Activated naive CD8-positive, alpha-beta T cell treated with anti-CD3 and anti-CD28 coated beads, Interleukin-2, amount 10 ng/mL, durations not matched to agents 7 days and 5 days (primary cell): ENCODE measurements at places on chromosomes 2 and 18. TPM values are rescaled to one million over a fixed set of nuclear protein-coding genes. Genes with fewer than 3 reads are reported as not detected.

DNA sequence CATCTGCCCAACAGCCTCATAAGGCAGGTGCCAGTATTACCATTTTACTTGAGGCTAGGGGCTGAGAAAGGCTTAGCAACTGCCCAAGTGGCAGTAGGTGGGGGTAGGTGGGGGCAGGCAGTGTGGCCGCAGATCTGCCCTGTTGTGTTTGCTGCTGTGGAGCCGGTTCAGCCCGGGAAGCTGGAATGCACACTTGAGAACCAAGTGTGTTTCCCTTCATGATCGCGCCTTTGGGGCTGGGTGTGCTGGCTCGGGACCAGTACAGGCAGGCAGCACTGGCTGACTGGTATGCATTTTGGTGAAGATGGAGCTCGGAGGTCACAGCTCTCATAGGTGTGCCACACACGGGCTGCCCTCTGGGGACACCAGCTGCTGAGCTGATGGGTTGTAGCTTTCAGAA is 85.1 kb downstream of the CABLES1 start:
- DNase-seq = no peak

- no peak for DNase-seq
These were observed 19.3 kb downstream of the MBOAT2 start for GRCh38 chr2:8984157-8984556.

TTC27 gene
- total RNA-seq = 14.9 TPM

FAM124B gene
- total RNA-seq = 0.34 TPM

GRCh38 chr2:14750433-14750832 is 117.9 kb downstream of the LRATD1 start:
- no peak for DNase-seq

ZC3H8 gene
- 17.1 TPM for total RNA-seq

DNA sequence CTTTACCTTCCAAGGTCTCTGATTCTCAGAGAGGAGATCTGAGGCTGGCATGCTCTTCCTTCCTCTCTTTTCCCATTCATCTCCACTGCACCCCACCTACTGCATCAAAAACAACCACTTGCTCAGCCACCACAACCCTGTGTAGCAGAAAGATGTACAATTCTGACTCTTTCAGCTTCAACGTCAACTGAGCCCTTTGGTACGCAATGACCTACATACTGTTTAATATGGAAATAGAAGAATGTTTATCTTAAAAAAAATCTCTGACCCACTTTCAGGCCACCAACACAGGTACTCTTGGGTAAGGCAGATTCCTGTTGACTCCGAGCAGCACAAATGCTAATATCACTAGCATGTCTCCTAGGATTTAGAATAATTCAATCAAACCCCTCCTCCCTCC is 76.2 kb upstream of the AFF3 start:
- no peak for DNase-seq

GRCh38 chr2:219199470-219200211 is 6.9 kb upstream of the ZFAND2B start:
- DNase-seq = no peak

NR4A2 gene
- total RNA-seq = 3.2 TPM

DNA sequence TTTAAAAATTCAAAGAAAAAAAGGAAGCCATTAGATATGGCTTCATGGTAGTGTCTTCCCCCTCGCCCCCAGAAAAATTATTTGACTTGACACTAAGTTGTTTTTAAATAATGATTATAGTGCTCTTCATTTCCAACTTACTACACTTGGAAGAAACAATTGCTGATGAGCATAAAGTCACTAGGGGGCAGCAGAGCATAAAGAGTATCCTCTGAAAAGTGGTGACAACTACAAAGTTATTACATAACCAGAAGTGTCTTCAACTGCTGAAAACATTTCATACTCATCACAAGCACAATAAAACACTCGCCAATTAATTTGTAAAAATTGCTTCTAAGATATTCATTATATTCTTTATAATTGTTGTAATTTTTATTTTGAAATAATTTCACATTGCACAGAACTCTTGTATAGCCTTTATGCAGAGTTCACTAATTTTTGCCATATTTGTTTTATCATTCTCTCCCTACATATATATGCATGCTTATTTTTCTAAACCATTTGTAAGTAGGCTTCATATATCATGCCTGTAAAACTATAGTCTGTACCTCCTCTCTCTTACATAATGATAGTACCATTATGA is 54.9 kb downstream of the EXOC6B start:
- DNase-seq = no peak

DNA sequence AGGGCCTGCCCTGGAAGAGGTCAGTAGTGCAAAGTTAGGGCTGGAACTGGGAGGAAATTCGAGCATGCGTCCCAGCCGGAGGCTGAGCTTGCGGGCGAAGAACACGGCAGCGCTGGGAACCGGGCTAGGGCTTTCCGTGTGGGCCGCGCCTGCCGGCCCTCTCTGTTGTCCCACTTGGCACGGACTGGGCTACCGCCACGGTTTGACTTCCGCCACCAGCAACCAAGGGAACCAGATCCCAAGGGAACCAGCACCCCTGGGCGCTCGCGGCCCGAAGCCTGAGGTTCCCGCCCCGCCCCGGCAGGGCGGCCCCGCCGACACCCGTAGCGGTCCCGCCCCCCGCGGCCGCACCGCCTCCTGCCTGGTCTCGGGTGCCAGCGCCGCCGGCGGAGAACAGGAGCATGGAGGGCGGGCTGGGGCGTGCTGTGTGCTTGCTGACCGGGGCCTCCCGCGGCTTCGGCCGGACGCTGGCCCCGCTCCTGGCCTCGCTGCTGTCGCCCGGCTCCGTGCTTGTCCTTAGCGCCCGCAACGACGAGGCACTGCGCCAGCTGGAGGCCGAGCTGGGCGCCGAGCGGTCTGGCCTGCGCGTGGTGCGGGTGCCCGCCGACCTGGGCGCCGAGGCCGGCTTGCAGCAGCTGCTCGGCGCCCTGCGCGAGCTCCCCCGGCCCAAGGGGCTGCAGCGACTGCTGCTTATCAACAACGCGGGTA is at the start of gene SPR:
SPR (plus strand) TSS at position 377 of the 708 bp plus-strand sequence; CDS start at position 402, 25 bp downstream.
- DNase-seq = peak; percentile 82

KIAA2012 gene
- total RNA-seq = not detected

KCNS3 gene
- total RNA-seq = not detected

RAD51AP2 gene
- total RNA-seq = not detected
